CD4-positive, alpha-beta T cell treated with Interleukin-12 subunit alpha and Interleukin-12 subunit beta, for 1 hour (primary cell): ENCODE measurements at places on chromosomes 16 and 17.
A peak's percentile ranks its signal among the peaks of the same experiment; 100 is the strongest.

- no peak for DNase-seq
Measured at GRCh38 chr17:6245301-6246177, 175.4 kb downstream of the WSCD1 start.

GRCh38 chr16:24846548-24847357 is 990 bp downstream of the SLC5A11 start:
- no peak for DNase-seq

GRCh38 chr16:85622683-85623082 is 9.6 kb downstream of the GSE1 start:
- DNase-seq, result no peak

DNA sequence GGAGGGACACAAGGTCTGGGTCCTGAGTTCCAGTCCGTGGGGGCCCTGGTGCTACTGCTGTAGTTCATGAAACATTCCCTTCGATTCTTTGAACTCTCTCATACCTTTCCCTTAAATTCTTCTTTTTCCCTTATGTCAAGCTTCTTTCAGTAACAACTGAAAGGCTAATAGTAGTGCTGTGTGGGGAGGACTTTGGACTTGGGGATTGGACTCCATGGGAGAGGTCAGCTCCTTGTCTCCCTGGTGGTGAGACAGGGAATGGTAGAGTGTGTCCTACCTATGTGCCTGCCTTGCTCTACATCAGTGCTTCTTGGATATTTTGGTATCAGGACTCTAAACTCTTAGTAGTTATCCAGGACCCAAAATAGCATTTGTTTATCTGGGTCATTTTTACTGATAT is 628.1 kb downstream of the WWOX start:
- DNase-seq, result no peak

DNA sequence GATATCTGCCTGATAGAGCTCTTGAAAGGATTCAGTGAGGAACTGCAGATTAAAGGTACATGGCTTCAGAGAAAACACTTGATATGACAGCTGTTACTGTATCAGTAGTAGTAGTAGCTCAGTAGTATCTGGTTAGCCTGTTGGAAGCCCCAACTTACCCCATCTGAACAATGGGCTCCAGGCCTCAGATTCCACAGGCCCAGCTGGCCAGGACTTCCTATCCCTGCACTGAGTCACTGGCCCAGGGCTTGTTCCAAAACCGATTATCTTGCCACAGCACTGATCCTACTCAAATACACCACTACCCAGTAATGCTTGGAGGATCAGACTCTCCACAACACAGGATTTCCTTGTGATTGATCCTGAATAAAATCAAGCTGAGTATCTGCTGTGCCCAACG is 32.6 kb downstream of the DCUN1D3 start:
- DNase-seq, result no peak

DNA sequence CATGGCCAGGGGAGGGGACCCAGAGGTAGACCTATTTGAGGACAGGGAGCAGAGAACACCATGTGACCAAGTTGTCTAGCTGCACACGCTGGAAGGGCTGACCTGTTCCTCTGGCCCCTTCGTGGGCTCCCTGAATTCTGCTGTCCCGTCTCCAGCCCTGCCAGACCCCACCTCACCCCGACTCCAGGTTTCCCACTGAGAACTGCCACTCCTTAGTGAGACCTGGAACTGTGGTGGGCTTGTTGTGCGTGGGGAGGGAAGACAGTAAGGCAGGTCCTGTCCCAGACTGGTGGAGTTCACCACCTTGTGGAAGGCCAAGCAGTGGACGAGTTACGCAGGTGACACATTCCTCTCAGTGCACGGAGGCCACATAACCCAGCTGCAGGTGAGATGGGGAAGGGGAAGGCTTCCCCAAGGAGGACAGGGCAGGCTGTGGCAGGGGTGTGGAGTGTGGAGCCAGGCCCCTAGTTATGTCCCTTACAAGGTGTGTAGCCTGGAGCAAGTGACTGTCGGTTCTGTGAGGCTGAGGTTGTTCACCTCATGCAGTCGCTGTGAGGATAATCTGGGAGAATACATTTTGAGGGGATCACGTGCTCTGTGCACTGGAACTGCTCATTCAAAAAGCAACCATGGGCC is 54.7 kb downstream of the USP22 start:
- no peak for DNase-seq

- DNase-seq, result no peak
Measured at GRCh38 chr16:84614968-84615813, 2.7 kb downstream of the COTL1 start.

DNA sequence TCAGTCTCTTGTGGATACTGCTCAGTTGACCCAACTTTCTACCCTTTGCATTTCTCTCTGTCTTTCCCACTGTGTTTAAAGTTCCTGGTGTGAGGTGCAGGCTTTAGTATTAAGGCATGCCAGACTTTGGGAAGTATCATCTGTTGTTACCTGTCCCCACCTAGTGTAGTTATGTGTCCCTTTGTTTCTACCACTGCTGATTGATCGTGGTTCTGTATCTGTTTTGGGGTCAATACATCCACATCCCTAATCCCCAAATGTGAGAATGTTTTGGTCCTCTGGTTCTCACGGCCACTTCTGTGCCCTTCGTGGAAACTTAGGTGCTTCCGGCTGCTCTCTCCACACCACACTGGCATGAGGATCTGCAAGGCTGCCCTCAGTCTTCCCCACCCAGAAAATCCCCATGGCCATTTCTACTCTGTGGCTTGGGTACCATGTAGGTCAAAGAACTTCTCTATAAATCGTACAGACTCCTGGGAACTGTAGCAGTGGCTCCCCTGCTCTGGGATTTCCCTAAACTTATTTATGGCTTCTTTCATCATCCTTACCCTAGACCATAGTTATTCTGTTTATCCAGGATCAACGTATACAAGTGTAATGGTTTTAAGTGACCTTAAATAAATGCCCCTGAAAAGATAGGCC is 443.2 kb downstream of the XYLT1 start:
- DNase-seq, result no peak

DNA sequence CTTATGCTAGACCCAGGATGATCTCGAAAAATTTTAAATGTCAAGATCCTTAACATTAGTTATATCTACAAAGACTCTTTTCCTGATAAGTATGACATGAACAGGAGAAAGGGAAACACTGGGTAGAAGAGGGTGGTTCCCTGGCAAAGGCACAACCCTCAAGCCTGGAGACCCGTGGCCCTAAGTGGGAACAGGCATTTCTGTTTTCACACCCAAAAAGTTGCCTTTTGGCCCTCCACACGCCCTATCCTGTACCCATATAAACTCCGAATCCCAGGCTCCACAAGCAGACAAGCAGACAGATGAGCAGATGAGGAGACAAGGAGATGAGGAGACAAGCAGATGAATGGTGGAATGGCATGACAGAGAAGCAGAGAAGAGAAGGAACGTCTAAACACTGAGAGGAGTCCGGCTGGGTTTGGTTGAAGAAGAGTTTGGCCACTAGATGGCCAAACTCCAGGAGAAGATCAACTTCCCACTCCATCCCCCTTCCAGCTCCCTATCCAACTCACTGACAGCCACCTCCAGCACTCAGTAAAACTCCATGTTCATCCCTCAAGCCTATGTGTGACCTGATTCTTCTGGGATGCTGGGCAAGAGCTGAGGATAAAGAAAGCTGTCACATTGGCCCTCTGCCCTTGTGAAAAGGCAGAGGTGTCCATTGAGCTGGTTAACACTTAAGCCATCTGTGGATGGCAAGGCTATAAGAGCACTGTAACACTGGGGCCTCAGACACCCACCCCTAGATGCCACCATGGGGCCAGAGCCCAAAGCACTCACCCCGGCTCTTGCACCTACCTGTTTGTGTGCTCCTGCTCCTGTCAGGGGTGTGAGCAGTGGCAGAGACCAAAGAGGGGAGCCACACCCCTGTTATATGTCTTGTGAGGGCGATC is 139.6 kb upstream of the FAM20A start:
- no peak for DNase-seq

GRCh38 chr17:73341350-73342049 is 29.7 kb upstream of the CDC42EP4 start:
- DNase-seq, result no peak

GRCh38 chr16:19871721-19872120 is 12.9 kb downstream of the GPRC5B start:
- no peak for DNase-seq

GRCh38 chr16:71623597-71623996 is 2.4 kb upstream of the MARVELD3 start:
- DNase-seq, result no peak

DNA sequence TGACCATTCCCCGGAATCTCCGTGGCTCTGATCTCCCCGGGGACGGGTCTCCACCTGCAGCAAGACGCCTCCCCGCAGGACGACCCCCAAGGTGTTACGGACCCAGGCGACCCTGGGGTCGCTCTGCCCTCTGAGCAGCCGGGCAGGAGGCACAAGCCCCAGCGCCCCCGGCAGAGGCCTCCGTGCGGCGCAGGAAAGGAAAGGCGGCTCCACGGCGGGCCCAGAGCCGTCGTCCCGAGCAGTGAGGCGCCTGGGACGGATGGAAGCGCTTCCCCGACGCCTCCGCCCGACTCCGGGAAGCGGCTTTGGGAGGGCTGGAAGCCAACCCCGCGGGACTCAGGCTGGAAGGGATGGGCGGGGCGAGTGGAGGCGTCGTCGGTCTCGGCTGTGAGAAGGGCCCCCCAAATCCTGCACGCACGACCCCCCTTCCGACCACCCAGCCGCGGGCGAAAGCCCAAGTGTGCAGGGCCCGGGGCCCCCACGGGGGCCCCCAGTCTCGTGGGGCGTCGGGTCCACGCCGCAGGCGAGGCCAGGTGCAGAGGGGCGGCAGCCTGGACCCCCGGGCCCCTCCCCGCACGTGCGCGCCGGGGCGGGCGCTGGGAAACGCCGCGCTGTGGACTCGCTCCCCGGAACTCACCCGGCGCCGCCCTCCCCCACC is 32.7 kb upstream of the RPH3AL start:
- peak; percentile 11 for DNase-seq

DNA sequence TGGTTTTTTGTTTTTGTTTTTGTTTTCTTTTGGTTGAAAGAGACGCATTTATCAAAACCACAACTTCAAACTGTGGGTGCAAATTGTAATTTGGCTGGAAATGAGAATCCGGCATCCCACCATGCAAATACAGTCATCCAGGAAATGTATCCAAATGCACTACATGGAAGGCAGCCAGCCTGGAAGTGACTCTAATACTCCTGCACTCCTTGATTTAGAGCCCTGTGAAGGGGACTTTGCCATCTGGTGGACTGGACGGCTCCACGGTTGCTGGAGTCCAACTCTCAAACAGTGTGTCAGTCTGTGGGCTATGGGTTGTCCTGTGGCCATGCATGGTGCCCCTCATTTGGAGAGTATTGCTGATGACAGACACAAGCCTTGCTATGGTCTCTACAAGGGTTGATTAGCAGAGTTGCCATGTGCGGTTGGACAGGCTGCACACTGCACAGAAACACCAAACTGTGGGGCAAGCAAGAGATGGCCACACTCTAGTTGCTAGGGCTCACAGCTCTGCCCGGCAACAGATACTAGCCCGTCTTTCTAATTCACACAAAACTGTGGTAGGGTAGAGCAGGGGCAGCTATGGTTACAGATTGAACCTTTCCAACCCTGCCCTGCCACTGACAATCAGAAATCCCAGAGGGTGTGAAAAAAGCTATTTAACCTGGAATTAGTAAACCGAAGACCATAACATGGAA is 62.4 kb downstream of the VAT1L start:
- DNase-seq, result no peak

DNA sequence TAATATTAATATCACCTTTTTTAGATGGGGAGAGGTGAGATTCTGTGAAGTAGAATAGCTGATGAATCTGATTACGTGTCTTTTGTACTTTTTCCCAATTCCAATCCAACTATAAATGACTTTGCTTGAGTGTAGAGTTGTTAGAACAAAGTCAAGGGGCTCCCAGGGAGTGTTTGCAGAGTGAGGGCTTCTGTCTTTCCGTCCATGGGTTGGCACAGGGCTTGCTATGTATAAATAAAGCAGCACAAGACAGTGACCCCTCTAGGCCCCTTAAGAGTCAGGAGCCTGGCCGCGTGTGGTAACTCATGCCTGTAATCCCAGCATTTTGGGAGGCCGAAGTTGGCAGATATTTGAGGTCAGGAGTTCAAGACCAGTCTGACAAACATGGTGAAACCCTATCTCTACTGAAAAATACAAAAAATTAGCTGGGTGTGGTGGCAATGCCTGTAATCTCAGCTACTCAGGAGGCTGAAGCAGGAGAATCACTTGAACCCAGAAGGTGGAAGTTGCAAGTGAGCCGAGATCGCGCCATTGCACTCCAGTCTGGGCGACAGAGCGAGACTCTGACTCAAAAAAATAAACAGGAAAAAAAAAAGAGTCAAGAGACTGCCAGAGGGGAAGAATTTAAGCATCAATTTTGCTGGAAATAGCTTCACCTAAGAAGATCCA is 127.9 kb upstream of the HS3ST3A1 start:
- DNase-seq, result no peak

- DNase-seq, result no peak
Measured at GRCh38 chr16:50153596-50154419, 702 bp downstream of the TENT4B start.
